Stimulated activated CD4-positive, alpha-beta T cell treated with anti-CD3 and anti-CD28 coated beads, TNF-alpha, amount 100 ng/mL, for 24 hours (primary cell): ENCODE measurements at places on chromosomes 11 and 22.
A peak's percentile ranks its signal among the peaks of the same experiment; 100 is the strongest.

- peak; percentile 64 for DNase-seq
Observed at GRCh38 chr22:35430897-35431322, 31.0 kb downstream of the MCM5 start.

DNA sequence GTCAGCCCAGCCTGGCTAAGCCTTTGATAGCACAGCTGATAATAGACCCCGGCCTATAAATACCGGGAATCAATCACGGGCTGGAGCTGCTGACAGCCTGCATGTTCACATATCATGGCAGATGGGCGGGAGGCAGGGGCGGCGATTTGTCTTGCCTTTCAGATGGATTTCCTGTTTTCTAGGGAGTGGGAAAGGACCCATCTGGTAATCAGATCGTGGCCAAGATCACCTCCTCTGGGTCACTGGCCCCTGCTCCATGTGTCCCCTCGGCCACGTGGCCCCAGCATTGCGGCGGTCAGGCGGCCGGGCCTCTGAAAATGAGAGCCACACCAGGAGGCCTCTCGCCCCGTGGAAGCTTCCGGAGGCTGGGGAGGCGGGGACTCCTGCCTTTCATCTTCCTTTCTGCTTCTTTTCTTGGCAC is 36.6 kb downstream of the SMIM38 start:
- DNase-seq, result no peak

GRCh38 chr11:105838668-105839384 is 183.2 kb downstream of the MSANTD4 start:
- DNase-seq, result no peak

- DNase-seq, result no peak
Observed at GRCh38 chr11:118295199-118295598, 9.3 kb upstream of the CD3E start.

DNA sequence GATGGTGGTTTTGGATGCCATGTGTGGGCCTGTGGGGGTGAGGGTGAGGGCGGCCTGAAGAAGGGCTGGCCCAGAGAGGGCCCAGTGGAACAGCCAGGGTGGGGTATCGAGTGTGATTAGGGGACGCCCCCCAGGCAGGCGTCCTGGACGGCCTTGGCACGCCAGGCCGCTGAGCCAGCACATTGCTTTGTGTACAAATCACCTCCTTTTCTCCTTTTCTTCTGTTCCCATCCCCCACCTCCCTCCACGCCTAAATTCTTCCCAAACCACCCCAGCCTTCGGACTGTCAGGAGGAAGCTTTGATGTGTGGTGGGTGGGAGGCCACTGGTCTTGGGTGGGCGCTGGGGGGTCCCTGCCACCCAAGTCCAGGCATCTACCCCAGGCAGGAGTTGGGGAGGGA is 7.8 kb upstream of the CD248 start:
- no peak for DNase-seq

DNA sequence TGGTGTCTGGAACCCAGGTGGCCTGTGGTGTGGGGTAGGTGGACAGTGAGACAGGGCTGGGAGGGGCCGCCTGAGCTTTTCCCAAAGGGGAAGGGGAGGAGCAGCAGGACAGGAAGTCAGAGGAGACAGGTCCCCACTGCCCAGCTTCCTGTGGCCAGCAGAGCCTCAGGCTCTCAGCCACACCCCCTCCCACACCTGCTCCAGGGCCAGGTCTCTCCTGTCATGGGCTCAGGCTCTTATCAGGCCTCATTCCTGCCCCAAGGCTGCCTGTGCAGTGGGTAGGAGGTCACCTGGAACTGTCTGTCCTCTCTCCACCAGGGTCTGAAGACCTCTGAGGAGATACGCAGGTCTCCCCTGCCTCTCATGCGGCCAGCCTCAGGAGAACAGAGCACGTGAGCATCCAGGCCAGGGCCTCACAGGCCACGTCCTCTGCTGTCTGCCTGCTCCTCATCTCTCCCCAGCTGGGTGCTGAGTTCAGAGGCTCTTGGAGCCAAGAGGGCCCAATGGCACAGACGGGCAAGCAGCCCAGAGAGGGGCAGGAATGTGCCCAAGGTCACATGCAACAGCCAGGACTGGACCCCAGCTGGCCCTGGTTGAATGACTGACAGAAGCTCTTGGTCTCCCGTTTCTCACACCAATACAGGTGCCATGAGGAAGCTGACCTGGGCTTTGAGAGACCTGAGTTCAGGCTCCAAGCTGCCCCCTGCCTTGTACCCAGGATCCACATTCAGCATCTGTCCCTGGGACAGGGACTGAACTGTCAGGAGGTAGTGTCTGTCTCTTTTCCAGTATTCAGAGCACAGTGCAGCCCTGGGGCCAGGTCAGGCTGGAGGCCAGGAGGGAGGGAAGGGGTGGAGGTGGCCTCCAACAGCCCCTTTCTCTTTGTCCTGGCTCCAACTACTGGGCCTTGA is 16.7 kb downstream of the STARD10 start:
- DNase-seq, result no peak

GRCh38 chr11:88105526-88105925 is 69.7 kb downstream of the RAB38 start:
- no peak for DNase-seq

GRCh38 chr11:1553808-1554594 is 18.1 kb downstream of the DUSP8 start:
- DNase-seq, result no peak

DNA sequence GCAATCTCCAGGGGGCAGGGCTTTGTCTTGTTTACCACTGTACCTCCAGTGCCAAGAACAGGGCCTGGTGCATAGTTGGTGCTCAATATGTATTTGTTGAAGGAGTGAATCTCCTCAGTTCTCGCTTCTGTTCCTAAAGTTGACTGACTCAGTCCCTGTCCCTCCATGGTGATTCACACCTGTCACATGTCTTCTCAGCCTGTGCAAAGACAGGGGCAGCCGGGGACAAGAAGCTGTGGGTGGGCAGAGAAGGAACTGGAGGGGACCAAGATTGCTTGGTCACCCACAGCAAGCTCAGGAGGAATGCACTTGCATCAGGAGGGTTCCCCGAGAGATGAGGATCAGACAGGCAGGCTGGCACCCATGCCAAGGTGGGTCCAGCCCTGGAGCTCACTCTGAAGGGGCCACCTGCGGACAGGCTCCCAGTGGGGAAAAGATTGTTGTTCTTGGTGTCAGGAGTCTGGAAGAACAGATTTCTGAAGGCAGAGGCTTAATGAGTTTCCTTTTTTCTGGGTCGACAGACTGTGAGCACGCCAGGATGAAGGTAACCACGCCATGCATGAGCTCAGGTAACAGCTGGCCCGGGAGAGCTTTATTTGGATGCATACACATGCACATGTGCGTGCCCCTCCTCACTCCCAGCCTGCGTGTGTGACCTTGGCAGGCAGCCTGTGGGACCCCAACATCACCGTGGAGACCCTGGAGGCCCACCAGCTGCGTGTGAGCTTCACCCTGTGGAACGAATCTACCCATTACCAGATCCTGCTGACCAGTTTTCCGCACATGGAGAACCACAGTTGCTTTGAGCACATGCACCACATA is 16.9 kb downstream of the IL17RA start:
- no peak for DNase-seq

DNA sequence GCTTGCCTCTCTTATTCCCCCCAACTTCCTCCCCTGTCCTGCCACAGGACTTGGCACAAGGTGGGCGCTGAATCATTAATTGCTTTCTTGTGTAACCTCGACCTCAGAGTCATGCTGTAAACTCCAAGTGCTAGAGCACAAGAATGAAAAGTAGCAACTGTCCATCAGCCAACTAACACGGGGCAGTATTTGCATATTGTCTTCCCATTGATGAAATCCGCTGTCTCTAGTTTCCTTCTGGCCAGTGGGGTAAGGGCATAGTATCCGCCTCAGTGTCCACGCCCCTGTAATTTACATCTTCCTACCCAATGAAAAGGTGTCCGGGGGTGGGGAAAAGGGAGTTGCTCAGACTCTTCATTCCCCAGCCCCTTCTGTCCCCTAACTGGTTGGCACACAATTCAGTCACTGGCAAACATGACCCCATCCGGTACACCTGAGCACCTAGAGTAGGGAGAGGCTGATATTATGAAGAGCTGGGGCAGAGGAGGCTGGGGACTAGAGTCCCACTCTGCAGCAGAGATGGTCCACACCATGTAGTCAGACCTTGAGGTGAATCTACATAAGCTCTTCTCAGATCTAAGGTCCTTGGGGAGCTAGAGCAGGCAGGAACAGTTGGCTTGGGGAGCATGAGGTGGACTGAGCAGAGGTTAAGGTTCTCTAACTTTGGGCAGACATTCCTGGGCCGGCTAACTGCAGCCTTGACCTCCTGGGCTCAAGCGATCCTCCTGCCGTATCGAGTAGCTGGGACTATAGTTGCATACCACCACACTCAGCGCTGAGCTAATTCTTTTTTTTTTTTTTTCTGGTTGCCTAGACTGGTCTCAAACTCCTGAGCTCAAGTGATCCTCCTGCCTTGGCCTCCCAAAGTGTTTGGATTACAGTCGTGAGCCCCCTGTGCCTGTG is 6.8 kb upstream of the GGA1 start:
- no peak for DNase-seq
